ENCODE measurements at places on chromosomes 13 and 19.
A peak's percentile ranks its signal among the peaks of the same experiment; 100 is the strongest.

DNA sequence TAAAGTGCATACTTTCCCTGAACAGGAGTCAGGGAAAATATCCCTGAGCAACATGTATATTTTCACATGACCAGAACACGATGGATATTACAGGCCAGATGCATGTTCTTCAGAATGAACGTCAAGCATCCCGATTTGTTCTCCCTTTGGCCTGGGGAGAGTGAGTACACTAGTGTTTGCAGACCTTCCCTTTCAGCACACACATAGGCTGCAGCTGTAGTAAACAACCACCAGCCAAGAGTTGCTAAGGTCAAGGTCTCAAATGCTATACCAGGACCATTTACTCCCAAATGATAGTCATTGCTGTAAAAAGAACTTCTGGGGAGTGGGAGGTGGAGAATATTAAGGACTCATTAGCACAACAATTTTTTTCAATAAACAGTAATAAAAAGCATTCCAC lies 3.0 kb downstream of the KLF12 start:
- peak; percentile 44 for DNase-seq

DNA sequence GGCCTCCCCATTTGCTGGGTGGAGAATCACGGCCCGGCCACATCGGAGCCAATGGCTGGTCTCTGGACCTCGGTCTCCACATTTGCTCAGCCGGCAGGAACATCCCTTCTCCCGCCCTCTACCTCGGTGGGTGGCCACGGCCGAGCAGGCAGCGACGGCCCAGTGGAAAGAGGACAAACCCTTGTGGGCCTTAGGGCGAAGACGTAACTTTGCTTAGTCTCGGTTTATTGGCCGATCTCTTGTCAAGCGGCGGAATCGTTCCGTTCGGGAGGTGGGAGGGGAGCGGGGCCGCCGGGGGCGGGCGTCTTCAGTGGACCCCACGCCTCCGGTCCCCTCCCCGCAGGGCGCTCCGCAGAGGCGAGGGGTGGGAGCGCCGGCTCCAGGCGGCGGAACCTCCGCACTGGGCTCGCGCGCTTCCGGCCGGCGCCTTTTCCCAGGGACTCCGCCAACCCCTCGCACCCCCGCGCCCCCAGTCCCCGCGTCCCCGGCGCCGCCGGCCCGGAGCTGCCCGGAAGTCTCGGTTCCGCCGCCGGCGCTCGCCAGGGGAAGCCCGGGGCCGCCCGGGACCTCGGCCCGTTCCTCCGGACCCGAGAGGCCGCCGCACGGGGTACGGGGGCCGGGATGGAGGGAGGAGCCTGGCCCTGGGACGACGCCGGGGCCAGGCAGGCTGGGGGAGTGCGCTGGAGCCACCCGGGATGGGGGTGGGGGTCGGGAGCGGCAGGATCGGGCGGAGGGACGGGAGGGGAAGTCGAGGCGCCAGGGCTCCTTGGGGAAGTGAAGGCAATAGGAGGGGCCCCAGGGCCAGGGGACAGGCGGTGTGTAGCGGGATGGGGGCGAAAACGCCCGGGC lies at the start of gene ZNF580:
ZNF580 (plus strand) TSS at position 426 of the 849 bp plus-strand sequence. CDS start 1,507 bp downstream, outside the sequence.
- peak; percentile 86 for DNase-seq

DNA sequence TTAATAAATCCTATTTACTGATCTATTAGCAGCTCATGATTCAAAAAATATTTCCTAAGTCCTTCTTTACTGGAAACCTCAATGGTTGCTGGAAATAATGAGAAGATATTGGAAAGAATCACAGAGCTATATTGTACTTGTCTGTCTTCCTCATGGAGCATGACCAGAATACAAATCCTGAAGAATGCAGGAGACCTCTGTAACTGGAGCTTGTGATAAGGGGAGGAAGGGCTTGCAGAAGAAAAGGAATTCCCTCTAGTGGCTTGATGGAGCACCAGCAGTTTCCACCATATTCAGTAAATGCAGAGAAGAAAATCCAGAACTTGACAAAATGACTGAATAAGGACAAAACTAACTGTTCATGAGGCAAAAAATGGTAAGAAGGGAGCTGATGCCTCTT lies 1333.1 kb downstream of the EFNB2 start:
- DNase-seq, result peak; percentile 51

GRCh38 chr13:47639738-47640447 lies 361.2 kb downstream of the SUCLA2 start:
- no peak for DNase-seq

DNA sequence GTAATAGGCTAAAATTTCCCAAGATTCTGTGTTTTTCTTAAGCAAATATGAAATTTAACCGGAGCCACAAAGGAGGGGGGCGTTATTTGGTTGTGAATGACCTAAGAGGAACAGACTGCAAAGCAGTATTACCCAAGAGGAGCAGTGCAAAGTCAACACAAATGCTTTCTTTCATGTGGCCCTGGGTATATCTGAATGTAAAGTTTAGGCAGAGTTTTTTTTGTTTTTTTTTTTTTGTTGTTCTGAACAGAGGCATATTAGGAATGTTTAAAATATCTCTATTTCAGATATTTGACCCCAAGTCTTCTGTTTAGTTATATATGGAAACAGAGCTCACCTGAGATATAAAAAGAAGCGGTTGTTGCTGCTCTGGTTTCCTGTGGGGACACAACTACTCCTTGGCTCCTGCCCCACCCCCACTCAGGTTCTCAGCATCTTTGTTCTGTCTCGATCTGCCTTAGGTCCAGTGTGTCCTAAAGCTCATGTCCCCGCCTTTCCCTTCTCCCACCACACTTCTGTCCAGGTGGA lies 220.7 kb downstream of the RFC3 start:
- DNase-seq, result no peak

DNA sequence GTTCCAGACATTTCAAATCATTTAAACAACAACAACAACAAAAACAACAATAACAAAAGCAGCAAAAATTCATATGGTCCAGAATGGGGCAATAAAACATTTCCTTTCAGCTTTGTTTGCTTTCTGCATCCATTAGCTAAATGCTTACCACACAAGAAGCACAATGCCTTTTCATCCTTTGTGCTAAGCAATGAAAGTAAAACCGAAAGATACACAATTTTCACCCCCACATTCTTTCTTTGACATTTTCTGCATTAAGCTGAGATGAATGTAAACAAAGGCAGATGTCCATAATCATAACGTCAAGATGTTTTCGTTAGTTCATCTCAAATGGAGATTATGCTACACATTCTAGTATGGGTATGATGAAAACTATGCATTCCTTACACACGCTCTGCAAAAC lies 568.5 kb downstream of the SLITRK6 start:
- no peak for DNase-seq

DNA sequence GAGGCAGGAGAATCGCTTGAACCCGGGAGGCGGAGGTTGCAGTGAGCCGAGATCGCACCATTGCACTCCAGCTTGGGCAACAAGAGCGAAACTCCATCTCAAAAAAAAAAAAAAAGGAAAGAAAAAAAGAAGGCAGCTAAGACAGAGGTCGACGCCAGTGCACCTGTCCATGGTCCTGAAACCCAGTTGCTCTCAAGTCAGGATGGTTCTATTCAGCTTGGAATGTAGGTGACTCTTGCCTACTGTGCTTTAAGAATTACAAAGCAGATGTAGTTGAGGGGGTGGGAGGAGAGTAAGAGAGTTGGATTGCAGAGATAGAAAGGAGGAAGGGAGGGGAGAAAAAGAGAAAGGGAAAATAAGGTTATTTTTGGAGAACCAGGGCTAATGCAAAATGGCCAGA lies 18.7 kb downstream of the CACNG7 start:
- DNase-seq, result peak; percentile 86

DNA sequence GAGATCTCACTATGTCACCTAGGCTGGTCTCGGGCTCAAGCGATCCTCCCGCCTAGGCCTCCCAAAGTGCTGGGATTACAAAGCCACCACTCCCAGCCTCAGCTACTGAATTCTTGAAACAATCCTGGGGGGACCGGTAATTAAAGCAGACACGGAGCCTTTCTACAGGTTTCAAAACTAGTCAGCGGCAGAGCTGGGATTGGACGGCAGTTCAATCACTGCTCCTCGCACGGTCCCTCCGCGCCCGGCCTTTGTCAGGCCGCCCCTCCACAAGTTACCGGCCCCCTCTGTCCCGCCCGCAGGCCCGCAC lies 229 bp downstream of the BORCS8 start:
- no peak for DNase-seq

- no peak for DNase-seq
Observed at GRCh38 chr13:86572115-86572514, 772.9 kb upstream of the SLITRK6 start.

GRCh38 chr19:4633140-4633967 lies 6.0 kb upstream of the TNFAIP8L1 start:
- peak; percentile 60 for DNase-seq

- DNase-seq, result no peak
Observed at GRCh38 chr13:91824416-91824815, 426.0 kb downstream of the GPC5 start.

DNA sequence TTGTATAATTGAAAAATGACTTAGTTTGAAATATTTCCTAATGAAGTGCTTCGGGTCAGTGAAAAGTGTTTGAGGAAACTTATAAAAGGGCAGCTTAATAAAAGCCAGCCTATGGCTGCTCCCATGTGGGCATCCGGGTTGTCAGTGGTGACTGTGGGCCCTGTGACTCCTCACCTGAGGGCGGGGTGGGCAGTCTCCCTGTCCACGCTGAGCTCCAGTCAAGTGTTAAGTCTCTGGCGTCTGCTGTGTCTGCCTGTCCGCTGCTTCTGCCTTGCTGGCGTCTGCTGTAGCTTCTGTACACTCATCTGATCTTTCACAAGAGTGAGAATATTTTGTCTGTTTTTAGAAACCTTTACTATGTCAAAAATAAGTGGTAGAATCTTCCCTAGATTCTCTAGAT lies 7.1 kb downstream of the LAMP1 start:
- DNase-seq, result no peak

DNA sequence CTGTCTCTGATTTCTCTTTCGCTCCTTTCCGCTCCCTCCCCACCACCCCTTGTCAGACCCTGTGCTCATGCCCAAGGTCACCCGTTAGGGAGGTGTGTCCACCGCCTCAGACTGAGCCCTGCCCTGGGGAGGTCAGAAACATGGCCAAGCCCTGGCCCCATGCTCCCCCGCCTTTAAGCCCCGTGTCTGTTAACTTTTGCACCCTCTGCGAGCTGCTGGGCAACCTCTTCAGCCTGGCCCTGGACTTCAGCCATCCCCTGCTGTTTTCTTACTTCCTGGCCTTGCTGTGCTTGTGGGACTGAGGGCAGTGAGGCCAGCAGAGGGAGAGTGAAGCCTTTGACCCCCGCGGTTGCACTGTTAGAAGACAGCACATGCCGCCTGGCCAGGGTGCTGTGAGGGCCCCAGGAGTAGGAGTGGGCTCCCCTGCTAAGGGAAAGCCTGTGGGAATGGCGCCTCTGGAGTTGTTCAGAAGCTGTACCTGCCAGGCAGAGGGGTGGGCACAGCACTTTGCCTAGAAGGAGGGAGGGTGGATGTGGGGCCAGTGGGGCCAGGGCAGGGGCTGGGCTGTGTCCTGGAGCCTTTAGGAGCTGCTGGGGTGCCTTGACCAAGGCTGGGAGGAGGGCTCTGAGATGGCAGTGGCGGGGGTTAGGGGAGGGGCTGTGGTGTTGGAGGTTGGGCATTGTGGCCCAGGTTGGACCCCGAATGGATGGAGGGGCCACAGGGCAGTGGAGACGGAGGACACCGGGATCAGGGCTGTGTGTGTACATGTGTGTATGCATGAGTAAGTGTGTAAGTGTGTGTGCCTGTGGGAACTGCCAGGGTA lies 7.9 kb downstream of the UPF1 start:
- no peak for DNase-seq

- no peak for DNase-seq
Observed at GRCh38 chr13:112653071-112653470, 36.8 kb upstream of the ATP11A start.

DNA sequence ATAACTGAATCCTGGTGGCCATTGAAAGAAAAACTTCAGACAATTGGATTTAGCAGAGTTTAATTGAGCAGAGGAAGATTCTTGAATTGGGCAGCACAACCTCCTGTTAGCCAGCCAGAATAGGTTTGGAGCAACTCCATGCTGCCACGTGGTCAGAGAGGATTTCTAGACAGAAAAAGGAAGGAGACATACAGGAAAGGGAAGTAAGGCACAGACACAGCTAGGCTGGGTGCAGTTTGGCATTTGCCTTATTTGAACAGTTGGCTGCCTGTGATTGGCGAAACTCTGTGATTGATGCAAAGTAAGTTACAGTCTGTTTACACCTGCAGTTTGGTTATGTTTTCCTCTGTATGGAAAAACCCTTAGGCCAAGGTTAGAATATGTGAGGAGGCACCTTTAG lies 85.8 kb upstream of the SPATA13 start:
- no peak for DNase-seq

GRCh38 chr13:40503966-40504591 lies 162.4 kb downstream of the FOXO1 start:
- DNase-seq, result no peak

- DNase-seq, result peak; percentile 93
Observed at GRCh38 chr13:33204130-33204927, 81.2 kb downstream of the STARD13 start.

- no peak for DNase-seq
Observed at GRCh38 chr13:27053210-27053884, 118.3 kb downstream of the USP12 start.

DNA sequence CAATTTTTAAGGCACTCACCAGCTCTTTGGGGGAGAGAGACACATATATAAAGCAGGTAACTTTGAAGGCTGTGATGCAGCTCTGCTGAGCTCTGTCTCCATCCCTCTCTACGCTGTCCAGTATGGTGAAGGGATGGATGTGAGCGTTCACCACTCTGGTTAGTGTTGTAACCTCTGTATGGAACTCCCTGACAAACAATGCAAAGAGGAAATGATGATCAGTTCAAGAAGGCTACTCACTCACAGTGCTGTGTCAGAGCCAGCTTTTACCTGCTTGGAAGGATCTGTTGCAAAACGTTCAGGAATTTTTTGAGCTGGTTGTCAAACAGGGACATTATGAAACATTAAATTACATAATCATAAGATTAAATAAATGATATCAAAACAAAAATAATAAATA lies 90.8 kb upstream of the SLC10A2 start:
- DNase-seq, result no peak

GRCh38 chr13:31824705-31825517 lies 85.6 kb downstream of the RXFP2 start:
- DNase-seq, result no peak

DNA sequence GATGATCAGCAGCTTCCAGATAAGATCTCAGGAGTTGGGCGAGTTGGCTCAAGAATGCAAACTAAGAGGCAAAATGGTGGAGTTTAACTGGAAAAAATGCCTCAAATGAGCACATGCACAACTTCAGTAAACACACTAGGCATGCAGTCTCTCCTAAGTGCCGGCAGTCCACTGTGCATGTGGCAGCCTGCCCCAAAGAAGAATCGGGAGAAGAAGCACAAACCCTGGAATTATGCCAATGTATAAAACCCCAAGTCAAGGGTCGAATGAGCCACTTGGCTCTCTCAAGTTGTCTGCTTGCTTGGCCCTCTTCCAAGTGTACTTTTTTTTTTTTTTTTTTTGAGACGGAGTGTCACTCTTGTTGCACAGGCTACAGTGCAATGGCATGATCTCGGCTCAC lies 53.3 kb upstream of the SLITRK1 start:
- DNase-seq, result no peak

DNA sequence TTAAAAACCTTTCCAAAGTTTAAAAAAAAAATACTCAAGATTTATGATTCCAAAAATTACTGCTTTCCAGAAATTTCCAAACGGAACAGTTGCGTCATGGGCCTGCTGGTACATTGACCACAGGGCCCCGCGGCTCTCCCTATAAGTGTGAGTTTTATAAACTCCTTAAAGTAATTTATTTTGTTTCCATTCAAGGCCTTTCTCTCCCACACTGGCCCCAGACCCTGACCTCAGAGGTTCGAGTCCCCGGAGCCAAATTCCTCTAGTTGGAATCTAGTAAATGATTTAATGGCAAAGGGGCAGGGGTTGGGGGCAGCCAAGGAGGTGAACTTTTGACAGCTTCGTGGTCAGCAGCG lies 97.5 kb downstream of the INSR start:
- no peak for DNase-seq

GRCh38 chr13:36567485-36567884 lies 106.3 kb upstream of the SERTM1 start:
- DNase-seq, result no peak

Data from kidney (tissue), 22 donors.